Right ventricle myocardium inferior (tissue), 1 donor: ENCODE measurements at places on chromosomes 4 and X.

DNA sequence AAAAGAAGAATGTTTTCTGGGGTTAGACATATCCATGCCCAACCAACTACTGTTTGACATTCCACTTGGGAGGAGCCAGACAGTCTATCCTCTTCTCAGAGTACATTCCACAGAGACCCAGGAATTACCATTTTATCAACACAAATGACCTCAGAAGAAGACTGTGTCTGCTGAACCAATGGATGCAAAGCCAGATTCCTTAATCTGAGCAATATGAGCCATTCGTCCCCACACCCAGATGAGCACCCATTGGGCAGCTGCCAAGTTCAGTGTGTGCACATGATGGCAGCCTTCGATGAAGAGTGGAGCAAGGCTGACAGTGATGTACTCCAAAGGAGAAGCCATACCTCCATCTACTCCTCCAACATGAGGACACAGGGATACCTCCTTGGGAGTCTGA is 111.3 kb downstream of the ZNF674 start:
- no peak for DNase-seq

DNA sequence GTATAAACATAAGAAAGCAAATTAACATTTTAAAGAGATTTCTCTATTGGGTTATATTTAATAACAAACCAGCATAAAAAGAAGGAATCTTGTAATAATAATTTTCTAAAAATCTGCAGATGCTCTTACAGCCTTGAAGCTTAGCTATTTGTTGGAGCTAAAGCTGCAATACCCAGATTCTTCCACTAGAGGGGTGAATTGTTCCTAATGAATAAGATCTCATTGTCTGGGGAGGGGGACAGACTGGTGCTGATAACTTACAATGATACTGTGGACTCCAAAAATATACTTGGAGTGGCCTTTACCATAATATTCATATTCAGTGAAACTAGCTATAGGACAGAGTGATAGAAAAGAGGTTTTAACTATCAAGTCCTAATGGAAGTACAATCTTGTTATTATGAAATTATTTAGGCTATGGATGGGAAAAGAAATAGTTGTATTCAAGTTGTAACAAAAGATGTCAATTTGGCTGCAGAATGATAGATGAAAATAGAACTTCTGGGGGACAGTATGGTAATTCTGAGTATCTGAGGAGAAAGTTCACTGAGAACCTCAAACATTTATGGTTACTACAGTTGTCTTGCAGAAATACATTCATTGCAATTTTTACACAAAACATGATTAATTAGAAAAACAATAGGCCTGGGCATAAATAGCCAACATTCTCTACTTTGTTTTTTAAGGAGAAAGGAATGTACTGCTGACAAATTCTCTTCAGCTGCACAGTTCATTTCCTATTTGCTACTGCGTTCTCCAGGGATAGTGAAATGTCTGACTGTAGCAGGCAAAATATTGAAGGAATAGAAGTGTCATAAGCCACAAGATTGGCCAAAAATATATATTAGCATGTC is 443.3 kb downstream of the GBA3 start:
- no peak for DNase-seq

DNA sequence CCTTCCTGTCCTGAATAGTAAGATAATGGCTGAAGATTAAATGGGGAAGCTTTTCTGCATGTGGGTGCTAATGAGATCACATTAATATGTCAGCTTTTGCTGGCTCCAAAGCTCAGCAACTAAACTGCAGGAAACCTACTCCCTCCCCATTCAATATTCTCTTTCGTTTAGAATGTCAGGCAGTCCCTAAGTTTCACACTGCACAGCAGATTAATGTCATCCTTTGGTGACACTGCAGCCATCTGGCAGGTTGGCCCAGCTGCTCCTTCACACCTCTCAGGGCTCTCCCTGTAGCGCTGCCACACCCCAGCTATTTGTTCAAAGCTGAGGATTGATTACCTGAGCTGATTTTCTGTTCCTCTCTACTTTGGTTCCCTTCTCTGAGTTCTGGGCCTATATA is 110.5 kb downstream of the KDR start:
- no peak for DNase-seq

- DNase-seq, result peak; percentile 23
Observed at GRCh38 chr4:6561706-6562371, 13.2 kb upstream of the MAN2B2 start.

- no peak for DNase-seq
Observed at GRCh38 chrX:111264385-111264784, 5.9 kb downstream of the CAPN6 start.

DNA sequence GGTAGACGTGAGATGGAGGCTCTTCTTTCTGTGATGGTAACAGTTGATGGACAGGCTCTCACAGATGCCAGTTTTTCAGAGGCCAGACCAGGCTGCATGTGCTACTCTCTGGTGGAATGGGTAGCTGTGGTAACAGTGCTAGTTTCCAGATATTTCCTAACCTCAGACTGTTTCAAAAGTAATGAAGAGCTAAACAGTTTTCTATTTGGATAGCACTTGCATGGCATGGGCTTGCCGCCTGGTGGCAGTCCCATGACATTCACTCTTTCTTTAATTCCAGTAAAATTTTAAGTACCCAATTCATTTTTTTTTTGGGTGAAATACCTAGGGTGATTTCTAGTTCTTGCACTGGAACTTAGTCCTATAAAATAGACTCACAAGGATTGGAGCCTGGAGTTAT is 220.2 kb upstream of the MAD2L1 start:
- no peak for DNase-seq

DNA sequence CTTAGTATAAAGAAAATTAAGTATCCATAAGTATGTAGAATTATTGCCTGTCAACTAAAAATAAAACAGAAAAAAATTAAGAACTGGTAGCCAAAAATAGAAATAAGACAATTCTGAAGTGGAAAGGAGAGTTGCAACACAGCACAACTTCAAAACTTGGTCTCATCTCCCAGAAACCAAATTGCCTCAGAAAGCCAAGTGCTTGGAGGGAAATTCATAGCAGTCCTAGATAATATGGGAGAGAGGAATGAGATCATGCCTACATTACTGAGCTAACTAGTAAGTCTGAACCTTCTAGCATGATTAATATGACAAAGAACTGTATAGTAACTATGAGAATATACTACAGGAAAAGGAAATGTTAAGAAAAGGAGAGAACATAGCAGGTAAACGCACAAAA is 256.5 kb downstream of the LDB2 start:
- no peak for DNase-seq

GRCh38 chr4:63361628-63362027 is 1047.6 kb downstream of the TECRL start:
- no peak for DNase-seq

- DNase-seq, result no peak
Observed at GRCh38 chrX:24464498-24464835, 619 bp upstream of the PDK3 start.

- DNase-seq, result no peak
Observed at GRCh38 chrX:12315526-12315925, 177.3 kb downstream of the FRMPD4 start.

DNA sequence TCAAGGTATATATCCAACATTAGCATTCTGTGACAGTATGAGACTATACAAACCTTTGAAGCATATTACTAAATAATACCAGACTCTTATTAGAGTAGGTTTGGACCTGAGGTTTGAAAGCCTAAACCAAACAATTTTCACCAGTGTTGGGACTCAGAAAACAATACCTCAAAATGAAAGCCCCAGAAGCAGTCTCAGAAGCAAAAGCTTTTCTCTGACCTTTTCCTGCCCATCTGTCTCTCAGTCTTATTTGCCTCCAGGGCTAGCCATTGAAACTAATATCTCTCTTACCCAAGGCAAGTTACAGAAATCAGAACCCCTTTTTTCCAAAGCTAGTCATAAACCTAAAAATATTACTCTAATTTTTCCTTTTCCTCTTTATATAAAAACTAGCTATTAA is 163.3 kb downstream of the PTCHD1 start:
- no peak for DNase-seq

DNA sequence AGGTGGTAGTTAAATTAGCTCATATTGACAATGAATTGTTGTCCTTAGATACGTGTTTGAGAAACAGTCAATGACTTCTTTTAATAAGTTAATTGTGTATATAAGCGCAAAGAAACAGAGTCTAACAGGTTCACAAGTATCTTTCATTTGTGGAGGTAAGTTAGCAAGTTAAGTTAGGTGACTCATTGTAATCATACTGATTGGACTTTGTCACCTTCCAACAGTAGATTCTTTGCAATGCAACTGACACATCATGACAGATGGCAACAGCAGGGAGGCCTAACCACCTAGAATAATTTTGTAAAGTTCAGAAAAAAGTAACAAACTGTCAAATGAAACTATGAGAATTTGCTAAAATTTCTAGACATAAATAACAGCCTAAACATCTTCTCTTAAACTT is 207.6 kb upstream of the PITX2 start:
- DNase-seq, result no peak

- DNase-seq, result no peak
Observed at GRCh38 chrX:109848461-109849050, 115.5 kb upstream of the ACSL4 start.

DNA sequence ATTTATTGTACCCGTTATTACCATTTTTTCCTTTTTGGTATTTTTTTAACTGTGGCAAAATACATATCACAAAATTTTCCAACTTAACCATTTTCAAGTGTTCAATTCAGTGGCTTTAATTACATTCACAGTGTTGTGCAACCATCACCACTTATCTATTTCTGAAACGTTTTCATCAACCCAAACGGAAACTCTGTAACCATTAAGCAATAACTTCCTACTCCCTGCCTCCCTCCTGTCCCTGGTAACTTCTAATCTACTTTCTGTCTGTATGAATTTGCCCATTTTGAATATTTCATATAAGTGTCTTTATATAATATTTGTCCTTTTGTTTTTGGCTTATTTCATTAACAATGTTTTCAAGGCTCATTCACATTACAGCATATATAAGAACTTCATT is 57.4 kb upstream of the MSN start:
- DNase-seq, result no peak

- no peak for DNase-seq
Observed at GRCh38 chr4:168550064-168550766, 53.4 kb downstream of the PALLD start.

GRCh38 chr4:114146947-114147618 is 167.6 kb upstream of the ARSJ start:
- no peak for DNase-seq

DNA sequence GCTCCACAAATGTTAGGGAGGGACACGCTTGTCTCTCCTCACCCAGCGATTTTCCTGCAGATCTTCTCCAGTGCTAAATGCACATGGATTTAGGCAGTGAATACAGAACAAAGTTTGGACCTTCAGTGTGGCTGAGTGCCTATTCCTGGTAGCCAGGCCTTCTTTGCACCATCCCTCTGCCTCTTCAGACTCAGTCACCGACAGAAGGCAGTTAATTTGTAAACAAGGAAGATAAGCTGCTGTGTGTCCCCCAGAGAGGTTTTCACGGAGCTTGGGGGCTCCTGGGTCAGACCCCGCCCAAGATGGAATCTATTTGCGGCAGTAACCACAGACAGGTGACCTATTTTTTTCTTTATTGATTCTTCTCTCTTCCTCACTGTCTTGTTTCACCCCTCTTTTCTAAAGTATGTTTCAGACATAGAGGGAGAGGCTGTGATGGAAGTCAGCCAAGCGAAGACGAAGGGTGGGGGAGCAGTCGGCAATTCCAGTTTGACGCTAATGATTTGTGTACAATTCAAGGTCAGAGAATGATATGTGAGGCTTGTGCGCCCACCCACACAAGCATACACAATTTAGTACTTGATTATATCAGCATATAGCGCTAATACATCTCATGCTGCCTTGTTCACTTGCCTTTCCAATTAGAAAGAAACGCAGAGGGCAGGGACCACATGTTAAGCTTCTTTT is 200.8 kb downstream of the MGST2 start:
- DNase-seq, result no peak

GRCh38 chrX:122625821-122626220 is 558.3 kb upstream of the GRIA3 start:
- DNase-seq, result no peak

GRCh38 chr4:111512081-111512783 is 633.0 kb upstream of the FAM241A start:
- no peak for DNase-seq

- DNase-seq, result no peak
Observed at GRCh38 chrX:39750848-39751247, 346.9 kb downstream of the BCOR start.

DNA sequence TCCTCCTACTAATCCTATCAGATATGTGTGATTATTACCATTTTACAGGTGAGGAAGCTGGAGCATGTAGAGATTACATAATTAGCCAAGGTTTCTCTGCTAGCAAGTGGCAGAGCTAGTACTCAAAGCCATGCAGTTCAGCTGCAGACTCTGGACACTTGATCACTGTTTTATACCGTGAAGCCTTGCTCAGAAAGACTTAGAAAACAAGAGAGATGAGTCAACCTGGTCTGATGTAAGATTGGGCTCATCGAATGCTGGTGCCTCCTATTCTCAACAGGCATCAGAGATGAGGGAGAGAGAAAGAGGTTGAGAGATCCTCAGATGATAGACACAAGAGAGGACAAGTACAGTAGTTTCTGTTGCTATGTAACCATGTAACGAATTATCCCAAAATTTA is 19.0 kb upstream of the PDE5A start:
- DNase-seq, result no peak

- peak; percentile 94 for DNase-seq
Observed at GRCh38 chr4:2811830-2812611, 19.1 kb downstream of the SH3BP2 start.

DNA sequence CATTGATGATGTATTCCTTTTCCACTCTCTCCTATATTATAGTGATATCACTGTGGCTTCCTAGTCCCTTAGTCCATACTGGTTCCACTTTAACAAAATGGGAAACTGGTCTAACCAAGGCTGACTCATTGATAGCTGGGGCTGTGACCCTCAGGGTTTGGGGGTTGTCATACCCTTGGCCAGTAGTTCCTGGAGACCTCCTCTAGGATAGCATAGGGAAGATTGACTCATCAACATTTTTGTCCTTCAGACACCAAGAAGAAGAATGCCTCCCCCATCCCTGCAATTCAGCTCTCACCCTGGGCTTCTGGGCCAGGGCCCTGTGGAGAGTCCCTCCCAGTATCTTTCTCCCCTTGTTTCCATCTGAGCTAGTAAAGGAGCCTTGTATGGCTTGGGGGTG is 68.8 kb upstream of the PRPS1 start:
- no peak for DNase-seq

DNA sequence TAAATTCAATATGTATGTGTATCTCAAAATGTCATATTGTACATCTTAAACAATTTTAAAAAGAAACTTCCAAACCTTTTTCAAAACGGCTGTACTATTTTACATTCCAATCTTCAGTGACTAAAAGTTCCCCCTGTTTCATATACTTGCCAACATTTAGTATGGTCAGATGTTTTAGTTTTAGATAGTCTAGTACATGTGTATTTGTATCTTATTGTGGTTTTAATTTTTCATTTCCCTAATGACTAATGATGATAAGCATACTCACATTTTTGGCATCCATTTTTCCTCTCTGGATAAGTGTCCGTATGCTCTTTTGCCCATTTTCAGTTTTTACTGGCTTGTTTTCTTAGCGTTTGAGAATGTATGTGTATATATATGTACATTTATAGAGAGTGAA is 212.2 kb upstream of the MAGEB18 start:
- DNase-seq, result no peak

GRCh38 chrX:125398959-125399440 is 79.3 kb downstream of the TEX13C start:
- no peak for DNase-seq

GRCh38 chrX:27987862-27988646 is 6.8 kb upstream of the DCAF8L1 start:
- no peak for DNase-seq

GRCh38 chr4:37609626-37610025 is 76.5 kb downstream of the RELL1 start:
- no peak for DNase-seq
